ENCODE measurements at places on chromosomes 12 and 14. TPM values are rescaled to one million over a fixed set of nuclear protein-coding genes. Genes with fewer than 3 reads are reported as not detected.

- no peaks in the 10 kb centered on the region for H3K4me1 ChIP-seq
- no peak overlapping the region for H3K4me3 ChIP-seq
- H3K27ac ChIP-seq, result no peak overlapping the region
- no peaks in the 10 kb centered on the region for H3K27me3 ChIP-seq
- H3K36me3 ChIP-seq, result no peaks in the 10 kb centered on the region
- no peak for DNase-seq
Observed at GRCh38 chr14:76088326-76088725, 63.4 kb upstream of the GPATCH2L start.

DNA sequence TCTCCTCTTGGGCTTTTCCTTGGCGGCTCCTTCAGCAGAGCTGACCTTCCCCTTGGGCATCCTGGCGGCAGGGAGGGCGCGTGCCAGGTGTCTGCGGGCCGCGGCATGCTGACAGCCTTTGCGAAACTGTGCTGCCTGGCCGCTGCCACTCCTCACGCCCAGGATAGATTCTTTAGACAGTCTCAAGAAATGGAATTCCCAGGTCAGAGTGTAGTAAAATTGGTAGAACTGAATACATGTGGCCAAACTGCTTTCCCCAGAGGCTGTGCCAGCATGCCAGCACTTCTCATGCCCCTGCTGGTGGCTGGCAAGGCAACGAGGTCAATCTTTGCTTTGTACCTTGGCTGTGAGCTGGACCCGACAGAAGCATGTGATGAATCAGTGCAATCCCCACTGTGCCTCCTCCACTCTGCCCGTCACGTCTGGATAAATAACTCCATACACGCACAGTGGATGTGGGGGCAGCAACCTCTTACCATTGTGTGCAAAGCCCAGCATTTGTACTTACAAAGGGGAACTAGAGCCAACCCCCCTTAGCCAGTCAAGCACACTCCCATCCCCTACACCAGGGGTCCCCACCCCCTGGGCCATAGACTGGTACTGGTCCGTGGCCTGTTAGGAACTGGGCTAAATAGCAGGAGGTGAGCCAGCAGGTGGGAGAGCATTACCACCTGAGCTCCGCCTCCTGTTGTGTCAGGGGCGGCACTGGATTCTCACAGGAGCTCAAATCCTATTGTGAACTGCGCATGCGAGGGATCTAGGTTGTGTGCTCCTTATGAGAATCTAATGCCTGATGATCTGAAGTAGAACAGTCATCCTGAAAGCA, 90.9 kb downstream of the ACTN1 start:
- no peak overlapping the region for H3K4me3 ChIP-seq
- no peaks in the 10 kb centered on the region for H3K27me3 ChIP-seq
- H3K4me1 ChIP-seq, result no peaks in the 10 kb centered on the region
- no peak for DNase-seq
- H3K27ac ChIP-seq, result no peak overlapping the region

DNA sequence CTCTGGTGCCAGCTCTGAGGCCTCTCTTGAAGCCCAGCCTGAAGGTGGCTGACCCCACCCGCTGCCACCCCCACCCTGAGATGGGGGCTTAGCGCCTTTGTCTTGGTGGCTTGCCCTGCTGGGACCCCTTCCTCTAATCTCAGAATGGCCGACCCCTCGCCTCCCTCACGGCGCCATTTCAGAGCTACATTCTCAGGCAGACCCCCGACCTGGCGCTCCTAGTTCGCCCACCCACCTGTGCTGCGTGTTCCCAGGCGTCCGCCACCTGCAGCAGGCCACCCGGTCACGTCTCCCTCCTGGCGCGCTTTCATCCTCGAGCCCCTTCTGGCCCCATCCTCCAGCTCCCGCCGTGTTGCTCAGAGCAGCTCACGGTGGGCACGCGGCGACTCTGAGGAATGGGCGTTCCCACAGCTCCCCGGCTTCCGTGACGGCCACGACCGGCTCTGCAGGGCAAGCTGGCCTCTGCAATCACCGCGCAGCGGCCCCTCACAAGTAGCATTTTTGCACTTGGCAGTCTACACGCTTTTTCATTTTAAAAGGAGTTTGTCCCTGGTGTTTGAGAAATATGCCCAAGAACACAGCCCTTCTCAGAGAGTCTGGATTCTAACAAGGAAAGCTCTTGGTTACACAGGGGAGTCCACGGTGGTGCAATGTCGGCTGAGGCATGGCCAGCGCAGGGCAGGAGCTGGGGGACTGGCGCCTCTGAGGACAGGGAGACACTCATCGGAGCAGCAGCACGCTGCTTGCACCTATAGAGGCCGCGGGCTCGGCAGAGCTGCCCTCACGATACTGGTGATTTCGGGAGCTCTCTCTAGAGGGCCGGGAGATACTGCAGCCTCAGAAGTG, 105.7 kb upstream of the C14orf180 start:
- H3K4me1 ChIP-seq, result no peaks in the 10 kb centered on the region
- no peak overlapping the region for H3K4me3 ChIP-seq
- no peak for DNase-seq
- no peaks in the 10 kb centered on the region for H3K36me3 ChIP-seq
- no peaks in the 10 kb centered on the region for H3K27me3 ChIP-seq

GRCh38 chr14:96851694-96852381, 54.7 kb downstream of the VRK1 start:
- no peak overlapping the region for H3K4me3 ChIP-seq
- peaks cover 9% of the 10 kb centered on the region for H3K4me1 ChIP-seq
- no peak for DNase-seq
- no peak overlapping the region for H3K27ac ChIP-seq

- DNase-seq, result no peak
- H3K4me1 ChIP-seq, result no peaks in the 10 kb centered on the region
- H3K36me3 ChIP-seq, result no peaks in the 10 kb centered on the region
- H3K4me3 ChIP-seq, result no peak overlapping the region
- no peak overlapping the region for H3K27ac ChIP-seq
Observed at GRCh38 chr14:51889851-51890250, 29.4 kb downstream of the GNG2 start.

- 0 out of 2 replicates have a peak, but pooled peaks cover 3% of the 10 kb centered on the region for H3K27me3 ChIP-seq
- no peaks in the 10 kb centered on the region for H3K36me3 ChIP-seq
- no peak for DNase-seq
- H3K27ac ChIP-seq, result no peak overlapping the region
Observed at GRCh38 chr14:104023325-104024055, 62.0 kb upstream of the ASPG start.

- H3K27ac ChIP-seq, result no peak overlapping the region
- no peak for DNase-seq
- H3K27me3 ChIP-seq, result no peaks in the 10 kb centered on the region
Observed at GRCh38 chr12:105342464-105342863, 12.0 kb downstream of the C12orf75 start.

DNA sequence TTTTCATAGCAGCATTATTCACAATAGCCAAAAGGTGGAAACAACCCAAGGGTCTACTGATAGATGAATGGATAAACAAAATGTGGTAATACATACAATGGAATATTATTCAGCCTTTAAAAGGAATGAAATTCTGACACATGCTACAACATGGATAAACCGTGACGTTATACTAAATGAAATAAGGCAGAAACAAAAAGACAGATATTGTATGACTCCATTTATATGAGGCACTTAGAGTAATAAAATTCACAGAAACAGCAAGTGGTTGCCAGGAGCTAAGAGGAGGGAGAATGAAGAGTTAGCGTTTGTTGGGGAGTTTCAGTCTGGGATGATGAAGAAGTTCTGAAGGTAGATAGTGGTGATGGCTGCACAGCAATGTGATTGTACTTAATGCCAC, 76.6 kb downstream of the DCAF5 start:
- peaks cover 4% of the 10 kb centered on the region for H3K36me3 ChIP-seq
- H3K4me1 ChIP-seq, result peaks cover 10% of the 10 kb centered on the region
- no peak for DNase-seq
- H3K4me3 ChIP-seq, result no peak overlapping the region

GRCh38 chr12:49068879-49069506, 786 bp downstream of the RHEBL1 start:
- H3K4me1 ChIP-seq, result peaks cover 19% of the 10 kb centered on the region
- no peak for DNase-seq
- H3K27ac ChIP-seq, result no peak overlapping the region
- no peaks in the 10 kb centered on the region for H3K36me3 ChIP-seq
- no peaks in the 10 kb centered on the region for H3K27me3 ChIP-seq

GRCh38 chr12:49678711-49679110, 28.5 kb downstream of the FMNL3 start:
- H3K27me3 ChIP-seq, result no peaks in the 10 kb centered on the region
- H3K4me1 ChIP-seq, result no peaks in the 10 kb centered on the region
- no peaks in the 10 kb centered on the region for H3K36me3 ChIP-seq
- DNase-seq, result no peak

DNA sequence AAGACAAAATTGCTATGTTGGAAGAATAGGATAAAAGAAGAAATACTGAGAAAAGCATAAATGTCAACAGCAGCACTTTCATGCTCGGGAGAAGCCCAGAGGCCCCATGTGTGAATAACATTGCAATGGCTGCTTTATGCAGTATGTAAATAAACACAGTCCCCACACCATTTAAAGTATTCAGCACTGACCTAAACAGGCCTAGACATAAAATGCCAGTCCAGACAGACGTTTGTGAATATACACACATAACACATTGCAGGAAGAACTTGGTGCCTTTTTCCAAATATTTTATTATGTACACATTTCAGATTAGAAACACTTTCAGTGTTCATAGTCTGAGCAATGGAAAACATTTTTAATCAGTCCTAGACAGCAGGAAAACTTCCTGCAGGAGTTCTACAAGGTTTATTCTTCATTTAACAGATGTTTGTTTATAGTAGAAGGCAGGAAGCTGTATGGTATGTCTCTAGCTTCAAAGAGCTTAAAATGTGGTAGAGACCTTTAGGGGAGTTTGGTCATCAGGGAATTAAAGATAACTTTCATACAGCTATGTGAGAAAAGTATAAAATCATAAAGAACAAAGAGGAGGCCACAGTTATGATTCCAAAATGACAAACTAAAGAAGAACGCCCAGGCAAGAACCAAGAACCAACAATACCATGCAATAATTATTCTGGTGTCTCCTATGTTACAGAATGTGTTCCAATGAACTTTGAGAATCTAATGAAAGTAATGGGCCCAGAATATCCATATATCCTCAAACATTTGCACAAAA, 30.6 kb upstream of the SLC38A2 start:
- no peak for DNase-seq
- H3K4me3 ChIP-seq, result no peak overlapping the region
- no peaks in the 10 kb centered on the region for H3K27me3 ChIP-seq
- no peaks in the 10 kb centered on the region for H3K36me3 ChIP-seq

DNA sequence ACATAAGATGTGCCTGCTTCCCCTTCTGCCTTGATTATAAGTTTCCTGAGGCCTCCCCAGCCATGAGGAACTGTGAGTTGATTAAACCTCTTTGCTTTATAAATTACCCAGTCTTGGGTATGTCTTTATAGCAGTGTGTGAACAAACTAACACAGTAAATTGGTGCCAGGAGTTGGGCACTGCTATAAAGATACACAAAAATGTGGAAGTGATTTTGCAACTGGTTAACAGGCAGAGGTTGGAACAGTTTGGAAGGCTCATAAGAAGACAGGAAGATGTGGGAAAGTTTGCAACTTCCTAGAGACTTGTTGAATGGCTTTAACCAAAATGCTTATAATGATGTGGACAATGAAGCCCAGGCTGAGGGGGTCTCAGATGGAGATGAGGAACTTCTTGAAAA, 264.1 kb downstream of the DACT1 start:
- H3K36me3 ChIP-seq, result no peaks in the 10 kb centered on the region
- no peaks in the 10 kb centered on the region for H3K27me3 ChIP-seq
- peaks cover 9% of the 10 kb centered on the region for H3K4me1 ChIP-seq
- no peak overlapping the region for H3K27ac ChIP-seq
- no peak overlapping the region for H3K4me3 ChIP-seq
- DNase-seq, result no peak

- no peak overlapping the region for H3K4me3 ChIP-seq
- H3K4me1 ChIP-seq, result peaks cover 15% of the 10 kb centered on the region
- no peak overlapping the region for H3K27ac ChIP-seq
- DNase-seq, result no peak
- H3K36me3 ChIP-seq, result no peaks in the 10 kb centered on the region
- no peaks in the 10 kb centered on the region for H3K27me3 ChIP-seq
Observed at GRCh38 chr14:36652542-36653201, 9.0 kb upstream of the PAX9 start.

NOS1 gene
- 0.22 TPM for total RNA-seq

ARG2 gene
- 7.0 TPM for total RNA-seq

TAS2R43 gene
- total RNA-seq, result not detected

CDKN1B gene
- total RNA-seq, result 33.1 TPM

DBX2 gene
- total RNA-seq, result not detected

Data from HCT116 (cell line).